Spinal cord (tissue), 10 donors: ENCODE measurements at places on chromosomes 16 and 17.

DNA sequence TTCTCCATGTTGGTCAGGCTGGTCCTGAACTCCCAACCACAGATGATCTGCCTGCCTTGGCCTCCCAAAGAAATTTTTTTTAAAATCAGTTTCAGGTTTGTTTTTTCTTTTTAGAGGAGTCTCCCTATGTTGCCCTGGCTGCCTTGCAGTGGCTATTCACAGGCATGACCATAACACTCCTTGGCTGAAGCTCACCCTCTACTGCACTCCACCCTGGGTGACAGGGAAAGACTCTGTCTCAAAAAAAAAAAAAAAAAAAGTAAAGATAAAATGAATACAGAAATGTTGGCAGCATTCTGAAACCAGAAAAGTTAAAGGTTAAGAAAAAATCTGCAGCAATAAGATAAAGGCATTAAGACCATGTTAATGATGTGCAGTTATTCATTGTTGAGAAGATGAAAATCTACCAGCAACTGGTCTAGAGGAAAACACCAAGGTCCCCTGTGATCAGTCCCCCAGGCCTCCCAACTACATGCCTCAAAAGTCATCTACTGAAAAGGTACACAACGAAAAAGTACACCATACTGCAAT, 15.1 kb downstream of the YWHAE start:
- peaks cover 18% of the 10 kb centered on the region for H3K36me3 ChIP-seq
- H3K4me3 ChIP-seq: no peak overlapping the region
- H3K27ac ChIP-seq: no peak overlapping the region
- H3K4me1 ChIP-seq: peaks cover 38% of the 10 kb centered on the region

GRCh38 chr17:19730843-19731242, 14.5 kb upstream of the SLC47A2 start:
- H3K27me3 ChIP-seq: no peaks in the 10 kb centered on the region
- no peaks in the 10 kb centered on the region for H3K36me3 ChIP-seq
- H3K27ac ChIP-seq: no peak overlapping the region
- H3K4me1 ChIP-seq: peaks cover 18% of the 10 kb centered on the region

DNA sequence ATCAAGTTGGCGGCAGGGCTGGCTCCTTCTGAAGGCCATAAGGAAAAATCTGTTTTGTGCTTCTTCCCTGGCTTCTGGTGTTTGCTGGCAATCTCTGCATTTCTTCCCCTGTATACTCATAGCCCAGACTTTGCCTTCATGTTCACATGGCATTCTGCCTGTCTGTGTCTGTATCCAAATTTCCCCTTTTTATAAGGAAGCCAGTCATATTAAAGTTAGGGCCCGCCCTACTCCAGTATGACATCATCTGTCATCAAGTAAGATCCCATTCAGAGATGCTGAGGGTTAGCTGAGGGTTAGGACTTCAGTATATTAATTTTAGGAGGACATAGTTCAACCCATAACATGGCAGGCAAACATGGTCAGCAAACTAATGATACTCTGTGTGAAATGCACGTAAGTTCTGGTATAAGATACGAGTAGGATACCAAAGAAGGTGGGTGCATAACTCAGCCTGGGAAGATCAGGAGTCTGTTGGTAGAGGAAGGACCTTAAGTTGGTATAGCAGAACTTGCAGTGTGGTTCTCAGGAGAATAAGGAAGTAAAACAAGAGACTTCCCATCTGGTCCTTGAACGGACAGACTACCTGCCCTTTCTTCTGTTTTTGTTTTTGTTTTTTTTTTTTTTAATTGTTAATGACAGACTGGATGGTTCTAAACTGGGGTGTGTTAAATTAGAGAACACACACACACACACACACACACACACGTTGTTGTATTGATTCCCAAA, 13.9 kb downstream of the MAP2K6 start:
- H3K27ac ChIP-seq: no peak overlapping the region
- no peak overlapping the region for H3K4me3 ChIP-seq
- H3K27me3 ChIP-seq: no peaks in the 10 kb centered on the region
- no peaks in the 10 kb centered on the region for H3K4me1 ChIP-seq
- no peak for DNase-seq

- no peaks in the 10 kb centered on the region for H3K4me1 ChIP-seq
- no peak overlapping the region for H3K4me3 ChIP-seq
- no peak overlapping the region for H3K27ac ChIP-seq
- no peaks in the 10 kb centered on the region for H3K27me3 ChIP-seq
- no peak for DNase-seq
Observed at GRCh38 chr17:58818654-58819053, 63.0 kb downstream of the PPM1E start.

GRCh38 chr16:89502081-89502843, 5.9 kb upstream of the SPG7 start:
- no peaks in the 10 kb centered on the region for H3K27me3 ChIP-seq
- no peak for DNase-seq
- H3K4me1 ChIP-seq: peaks cover 15% of the 10 kb centered on the region
- no peak overlapping the region for H3K4me3 ChIP-seq
